ENCODE measurements at places on chromosomes 3 and 15.

GRCh38 chr15:82045892-82046665, at the start of gene MEX3B:
MEX3B (minus strand) TSS chr15:82046018; CDS start chr15:82045705, 313 bp downstream.
- DNase-seq = peak; percentile 70

- no peak for DNase-seq
These were observed 17.1 kb downstream of the ADCY5 start for GRCh38 chr3:123431658-123432324.

DNA sequence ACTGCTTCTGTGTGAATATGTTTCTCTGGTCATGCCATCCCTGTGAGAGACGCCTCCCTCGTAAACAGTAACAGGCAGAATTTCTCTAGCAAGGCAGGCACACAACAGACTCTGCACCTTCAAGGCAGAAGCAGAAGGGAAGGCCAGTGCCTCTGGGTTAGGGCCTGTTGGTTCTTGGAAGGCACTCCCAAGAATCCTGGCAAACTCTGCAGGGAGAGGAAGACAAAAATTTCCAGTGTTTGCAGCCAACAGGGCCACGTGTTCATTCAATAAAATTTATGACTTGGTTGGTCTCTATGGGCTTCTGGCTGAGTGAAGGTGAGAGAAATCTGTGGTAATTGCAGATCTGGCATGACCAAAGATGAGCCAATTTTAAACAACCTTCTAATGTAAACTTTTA, 39.3 kb downstream of the NFKBIZ start:
- no peak for DNase-seq

DNA sequence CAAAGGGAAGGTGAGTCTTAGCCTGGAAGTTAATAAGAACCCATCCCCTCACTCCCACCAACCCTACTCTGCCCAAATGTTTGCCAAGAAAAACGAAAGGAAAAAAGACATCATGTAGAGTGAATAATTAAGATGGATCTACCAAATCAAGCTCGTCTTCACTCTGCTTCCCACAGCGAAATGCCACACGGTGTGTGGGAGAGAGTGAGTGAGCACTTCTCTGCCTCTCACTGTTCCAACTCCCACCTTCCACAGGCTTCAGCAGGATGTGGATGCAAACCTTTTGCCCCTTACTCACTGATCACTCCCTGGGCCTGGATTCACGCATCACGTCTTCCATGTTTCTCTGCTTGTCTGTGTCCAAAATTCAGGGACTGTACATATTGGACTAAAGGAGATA, 85.4 kb downstream of the WDR76 start:
- DNase-seq = no peak

- no peak for DNase-seq
These were observed 1.9 kb downstream of the FSD2 start for GRCh38 chr15:82803793-82804574.

GRCh38 chr3:56917361-56918110, 115.8 kb upstream of the ARHGEF3 start:
- no peak for DNase-seq

DNA sequence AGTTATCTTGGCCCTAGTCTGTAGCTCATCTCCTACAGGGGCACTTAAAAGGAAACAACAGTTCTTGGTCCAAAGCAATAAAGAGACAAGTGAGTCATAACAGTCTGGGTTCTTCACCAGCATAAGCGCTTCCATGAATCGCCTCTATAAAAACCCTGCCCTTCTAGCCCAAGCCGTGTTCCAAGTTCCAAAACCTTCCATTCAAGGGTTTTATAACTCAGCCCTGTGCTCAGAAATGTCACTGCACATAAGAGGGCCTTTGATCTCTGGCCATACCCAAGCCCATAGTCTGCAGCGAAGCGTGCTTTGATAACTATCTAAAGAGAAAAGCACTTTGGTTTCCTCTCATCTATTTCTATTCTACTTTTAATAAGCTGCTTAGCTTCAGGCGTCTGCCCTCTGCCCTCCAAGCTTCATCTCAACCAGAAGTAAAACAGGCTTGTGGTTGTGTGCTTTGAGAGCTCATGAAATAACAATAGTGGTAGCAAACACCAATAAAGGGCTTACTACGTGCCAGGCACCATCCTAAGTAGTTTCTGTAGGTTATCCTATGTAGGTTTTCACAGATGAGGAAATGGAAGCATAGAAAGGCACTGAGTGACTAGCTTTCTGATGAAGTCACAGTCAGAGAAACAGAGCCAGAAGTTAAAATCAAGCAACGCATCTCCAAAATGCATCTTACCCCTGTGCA, 64.0 kb upstream of the AKAP13 start:
- DNase-seq = peak; percentile 67

GRCh38 chr3:95810462-95810861, 1003.9 kb upstream of the EPHA6 start:
- DNase-seq = no peak

DNA sequence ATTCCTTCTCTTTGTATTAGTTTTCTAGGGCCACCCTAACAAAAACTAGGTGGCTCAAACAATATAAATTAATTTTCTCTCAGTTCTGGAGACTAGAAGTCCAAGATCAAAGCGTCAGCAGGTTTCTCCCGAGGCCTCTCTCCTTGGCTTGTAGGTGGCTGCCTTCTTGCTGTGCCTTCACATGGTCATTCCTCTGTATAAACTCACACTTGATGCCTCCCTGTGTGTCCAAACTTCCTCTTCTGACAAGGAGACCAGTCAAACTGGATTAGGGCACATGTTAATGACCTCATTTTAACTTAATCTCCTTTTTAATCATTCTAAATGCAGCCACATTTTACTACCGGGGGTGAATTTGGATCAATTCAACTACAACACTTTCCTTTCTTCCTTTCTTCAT, 691.1 kb downstream of the DIPK2A start:
- no peak for DNase-seq

DNA sequence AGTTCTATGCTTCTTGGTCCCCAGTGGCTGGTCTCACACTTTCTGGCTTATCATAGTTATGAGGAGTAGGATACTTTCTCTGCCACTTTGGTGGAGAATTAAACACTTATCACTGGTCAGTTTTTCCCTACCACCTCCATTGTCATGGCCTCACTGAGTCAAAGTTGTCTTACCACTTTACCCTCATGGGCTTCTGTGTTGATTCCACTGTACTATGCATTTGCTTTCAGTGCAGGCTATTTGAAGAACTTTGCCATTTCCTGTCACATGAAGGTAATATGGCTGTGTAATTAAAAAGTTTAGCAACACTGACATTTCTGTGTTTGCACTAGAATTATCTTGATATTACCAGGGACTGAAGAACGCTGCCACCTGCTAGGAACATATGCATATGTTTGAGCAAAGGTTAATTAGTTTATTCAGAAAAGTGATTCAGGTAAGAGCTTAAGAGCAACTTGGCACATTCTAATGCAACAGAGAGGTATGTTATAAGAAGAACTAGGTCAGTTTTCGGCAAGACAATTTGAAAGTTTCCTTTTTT, 377.3 kb downstream of the PDCD6IP start:
- no peak for DNase-seq

DNA sequence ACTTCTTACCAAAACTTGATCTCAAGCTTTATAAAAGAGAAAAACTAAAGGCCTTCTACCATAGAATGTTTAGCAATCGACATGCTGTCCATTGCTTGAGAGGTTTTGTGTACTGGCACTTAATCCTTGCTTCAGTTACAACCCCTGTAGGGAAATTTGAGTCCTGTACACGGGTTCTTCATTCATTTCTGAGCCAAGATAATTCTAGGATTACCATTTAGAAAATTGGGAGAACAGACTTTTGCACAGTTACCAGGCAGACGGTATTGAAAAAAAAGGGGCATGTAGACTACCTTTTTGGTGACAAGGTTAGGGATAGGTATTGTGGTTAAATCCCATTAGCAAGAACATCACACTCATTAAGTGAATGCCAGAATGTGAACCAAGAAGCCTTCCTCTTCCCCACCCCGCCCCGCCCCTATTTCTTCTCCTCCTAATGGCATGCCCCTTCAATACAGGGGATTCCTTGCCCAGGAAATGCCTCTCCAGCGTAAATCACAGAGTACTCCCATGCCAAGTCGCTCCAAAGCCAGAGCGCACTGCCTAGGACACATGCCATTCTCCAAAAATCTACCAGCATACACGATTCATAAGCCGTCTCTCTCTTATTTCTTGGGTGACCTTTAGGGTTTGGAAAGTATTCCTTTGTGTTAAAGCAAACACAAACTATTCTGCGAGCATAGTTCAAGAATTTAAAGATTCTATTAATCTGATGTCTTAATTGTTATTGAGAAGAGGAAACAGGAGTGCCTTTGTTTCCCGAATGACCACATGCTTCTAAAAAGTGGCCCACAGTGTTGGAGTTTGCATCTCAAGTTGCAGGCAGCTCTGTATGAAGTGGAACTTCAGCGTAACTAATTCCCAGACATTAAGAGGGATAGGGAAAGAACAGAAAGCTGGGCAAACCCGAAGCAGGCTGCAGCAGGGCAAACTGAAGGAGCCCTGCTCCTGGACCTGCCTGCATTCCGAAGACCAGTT, 164.0 kb upstream of the NR2F2 start:
- no peak for DNase-seq

DNA sequence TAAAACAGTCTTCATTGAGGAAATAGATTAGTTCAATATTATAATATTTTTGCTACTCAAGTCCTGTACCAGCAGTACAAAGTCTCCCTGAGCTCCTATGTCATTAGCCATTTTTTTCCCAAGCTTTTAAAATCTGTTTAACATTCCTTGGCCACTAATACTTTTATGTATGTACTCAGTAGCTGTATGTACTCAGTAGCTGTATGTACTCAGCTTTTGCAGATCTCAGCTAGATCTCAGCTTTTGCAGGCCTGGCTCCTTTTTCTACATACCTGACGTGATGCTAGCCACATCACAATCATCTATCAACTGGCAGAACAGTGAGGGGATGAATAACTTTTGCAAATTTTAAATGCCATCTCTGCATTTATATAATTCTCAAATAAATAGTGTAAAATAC, 13.8 kb downstream of the SLC9C1 start:
- no peak for DNase-seq

DNA sequence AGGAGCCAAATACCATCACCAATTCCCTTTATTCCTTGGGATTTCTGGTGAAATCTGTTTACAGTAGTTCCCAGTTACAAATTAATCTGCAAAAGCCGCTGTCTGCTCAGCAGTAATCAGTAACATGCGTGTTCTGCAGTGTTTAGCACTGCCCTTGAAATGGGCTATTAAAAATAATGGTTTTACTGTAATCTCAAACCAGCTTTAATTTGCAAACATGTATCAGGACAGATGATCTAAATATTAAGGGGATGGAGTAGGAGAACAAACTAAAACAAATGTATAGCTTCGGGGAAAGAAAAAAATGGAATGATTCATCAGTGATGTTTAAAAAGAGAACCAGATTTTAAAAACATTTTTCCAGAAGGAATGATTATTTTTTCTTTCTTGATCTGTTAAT, 513.2 kb downstream of the MECOM start:
- DNase-seq = no peak

DNA sequence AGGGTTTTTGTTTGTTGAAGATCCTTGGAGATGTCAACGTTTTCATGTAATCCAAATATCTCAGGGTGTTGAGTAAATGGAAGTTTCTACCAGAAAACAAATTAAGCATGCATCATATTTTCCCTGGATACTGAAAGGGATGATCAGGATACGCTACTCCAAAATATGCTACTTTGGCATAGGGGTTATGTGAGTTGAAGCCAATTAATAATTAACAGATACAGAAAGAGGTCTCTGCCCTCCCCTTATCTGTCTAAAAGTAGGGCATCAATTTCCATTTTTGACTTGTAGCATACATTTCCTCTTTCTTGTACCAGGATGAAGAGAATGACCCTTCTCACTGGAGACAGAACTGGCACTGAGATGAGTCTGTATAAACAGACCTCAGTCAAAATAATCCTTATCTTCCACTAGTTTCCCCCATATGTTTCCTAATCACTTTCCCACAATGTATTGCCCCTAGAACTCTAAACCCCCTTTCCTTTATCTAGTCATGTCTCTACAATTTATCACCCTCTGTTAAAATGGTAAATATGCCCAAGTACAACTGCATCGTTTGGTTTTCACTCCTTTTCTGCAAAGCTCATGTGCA, 17.4 kb upstream of the ASB14 start:
- no peak for DNase-seq

- DNase-seq = no peak
These were observed 32.5 kb downstream of the CEP152 start for GRCh38 chr15:48778331-48778730.

DNA sequence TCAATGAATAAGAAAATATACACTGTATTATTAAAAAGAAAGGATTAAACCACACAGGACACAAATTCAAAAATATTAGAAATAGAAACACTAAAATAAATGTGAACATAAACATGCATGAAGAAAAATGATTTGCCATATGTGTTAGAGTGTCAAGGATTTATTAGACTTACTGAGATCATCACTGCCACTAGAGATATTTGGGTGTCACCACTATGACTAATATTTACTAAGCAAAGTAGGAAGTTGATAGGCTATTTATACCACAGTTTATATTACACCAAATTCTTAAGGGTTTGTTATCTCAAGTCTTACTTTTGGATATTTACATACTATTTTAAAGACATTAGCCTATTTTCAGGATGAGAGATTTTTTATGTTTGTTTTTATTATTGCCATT, 575.0 kb upstream of the SGO1 start:
- DNase-seq = no peak

DNA sequence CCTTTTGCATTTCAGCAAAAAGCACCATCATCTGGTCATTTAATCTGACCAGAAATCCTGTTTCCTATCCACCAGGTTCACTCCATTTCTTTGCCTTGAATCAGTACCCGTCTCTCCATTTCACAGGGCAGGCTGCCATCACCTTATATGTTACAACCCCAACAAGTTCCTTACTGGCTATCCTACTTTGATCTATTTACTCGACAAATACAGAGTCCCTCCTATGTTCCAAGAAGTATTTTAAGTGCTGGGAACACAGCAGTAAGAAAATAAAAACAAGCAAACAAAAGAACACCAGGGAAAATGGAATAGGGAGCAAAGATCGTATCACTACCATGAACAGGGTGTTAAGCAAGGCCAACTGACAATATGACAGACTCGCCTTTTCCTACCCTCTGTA, 295.2 kb upstream of the WNT5A start:
- DNase-seq = no peak

- no peak for DNase-seq
These were observed 31.8 kb downstream of the FSTL1 start for GRCh38 chr3:120418866-120419490.

GRCh38 chr3:48591436-48591835, 3.7 kb downstream of the COL7A1 start:
- no peak for DNase-seq

GRCh38 chr3:172201870-172202236, 162.5 kb downstream of the FNDC3B start:
- DNase-seq = no peak

- DNase-seq = no peak
These were observed 417.2 kb upstream of the ATP10A start for GRCh38 chr15:26280281-26280680.

All from T-helper 1 cell (primary cell).